ENCODE measurements at places on chromosomes 16 and 17.

DNA sequence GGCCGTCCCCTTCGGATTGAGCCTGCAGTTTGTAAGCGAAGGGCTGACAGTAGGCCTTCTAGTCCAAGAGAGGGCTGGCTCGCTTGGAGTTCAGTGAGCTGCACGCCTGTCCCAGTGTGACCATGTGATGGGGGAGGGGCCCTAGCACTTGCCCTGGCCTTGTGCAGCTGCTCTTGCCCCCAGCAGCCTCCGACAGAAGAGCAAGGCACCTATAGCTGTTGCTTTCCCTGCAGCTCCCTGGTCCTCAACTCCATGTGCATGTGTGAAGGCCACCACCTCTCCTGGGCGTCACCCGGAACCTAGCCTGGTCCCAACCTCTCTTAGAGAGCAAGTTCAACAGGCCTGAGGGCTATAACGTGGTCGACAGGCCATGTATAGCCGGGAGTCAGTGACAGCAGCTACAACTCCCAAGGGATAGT lies 5.6 kb downstream of the SPHK1 start:
- H3K4me3 ChIP-seq = no peak overlapping the region
- H3K27me3 ChIP-seq = no peaks in the 10 kb centered on the region
- peaks cover 8% of the 10 kb centered on the region for H3K4me1 ChIP-seq

DNA sequence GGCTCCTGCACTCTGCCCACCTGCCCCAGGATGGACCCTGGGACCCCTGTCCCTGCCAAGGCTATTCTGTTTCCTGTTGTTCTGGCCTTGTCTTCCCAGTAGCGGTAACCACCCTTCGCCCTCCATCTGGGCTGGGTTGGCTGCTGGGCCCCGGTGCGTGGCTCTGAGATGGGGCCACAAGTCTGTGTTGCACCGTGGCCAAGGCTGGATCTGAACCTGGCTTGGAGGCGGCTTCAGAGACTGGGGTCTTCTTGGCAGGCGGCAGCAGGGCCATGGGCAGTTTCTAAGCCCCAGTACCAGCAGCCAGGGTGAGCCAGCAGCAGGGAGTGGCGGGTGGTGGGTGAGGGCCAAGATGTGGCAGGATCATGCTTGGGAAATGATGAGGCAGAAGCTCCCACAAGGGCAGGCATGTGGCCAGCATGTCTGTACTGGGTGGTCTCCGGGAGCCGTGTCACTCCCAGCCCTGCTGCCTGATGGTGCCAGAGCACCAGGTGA lies 12.6 kb downstream of the MAP2K3 start:
- no peak overlapping the region for H3K4me3 ChIP-seq
- no peaks in the 10 kb centered on the region for H3K36me3 ChIP-seq
- no peak for DNase-seq

GRCh38 chr16:79169239-79169638 lies 431.3 kb downstream of the MAF start:
- H3K4me3 ChIP-seq = no peak overlapping the region
- H3K36me3 ChIP-seq = no peaks in the 10 kb centered on the region
- H3K27ac ChIP-seq = no peak overlapping the region
- no peak for DNase-seq
- no peaks in the 10 kb centered on the region for H3K4me1 ChIP-seq
- no peaks in the 10 kb centered on the region for H3K27me3 ChIP-seq

DNA sequence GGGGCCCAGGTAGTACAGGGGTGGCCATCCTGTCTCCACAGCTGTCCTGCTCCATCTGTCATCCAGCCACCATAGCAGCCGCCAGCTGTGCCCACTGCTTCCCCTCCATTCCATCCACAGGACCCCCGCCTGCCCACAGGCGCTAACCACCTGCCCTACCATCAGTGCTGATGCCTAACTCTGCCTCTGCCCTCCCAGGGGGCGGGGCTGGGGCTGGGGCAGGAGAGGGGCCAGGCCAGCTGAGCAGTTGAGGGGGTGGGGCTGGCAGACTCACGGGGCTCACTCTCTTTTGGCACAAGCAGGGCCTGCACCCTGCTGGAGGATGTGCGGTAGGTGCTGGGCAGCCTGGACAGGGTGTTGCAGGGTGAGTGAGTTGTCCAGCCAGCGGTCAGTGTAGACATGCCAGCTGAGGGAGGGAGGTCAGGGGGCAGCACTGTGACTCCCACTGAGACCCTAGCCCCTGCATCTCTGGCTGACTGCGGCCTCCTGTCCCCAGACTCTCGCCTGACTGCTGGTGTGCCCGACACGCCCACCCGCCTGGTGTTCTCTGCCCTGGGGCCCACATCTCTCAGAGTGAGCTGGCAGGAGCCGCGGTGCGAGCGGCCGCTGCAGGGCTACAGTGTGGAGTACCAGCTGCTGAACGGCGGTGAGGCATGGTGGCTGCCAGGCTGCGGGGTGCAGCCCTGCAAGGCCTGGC lies 9.6 kb downstream of the GALK1 start:
- no peaks in the 10 kb centered on the region for H3K27me3 ChIP-seq
- no peak overlapping the region for H3K27ac ChIP-seq
- DNase-seq = no peak
- no peak overlapping the region for H3K4me3 ChIP-seq
- peaks cover 3% of the 10 kb centered on the region for H3K4me1 ChIP-seq

GRCh38 chr17:7156342-7156940 lies 22.7 kb downstream of the ASGR1 start:
- no peaks in the 10 kb centered on the region for H3K4me1 ChIP-seq
- no peaks in the 10 kb centered on the region for H3K36me3 ChIP-seq
- H3K27ac ChIP-seq = no peak overlapping the region
- no peaks in the 10 kb centered on the region for H3K27me3 ChIP-seq
- DNase-seq = no peak
- H3K4me3 ChIP-seq = no peak overlapping the region

DNA sequence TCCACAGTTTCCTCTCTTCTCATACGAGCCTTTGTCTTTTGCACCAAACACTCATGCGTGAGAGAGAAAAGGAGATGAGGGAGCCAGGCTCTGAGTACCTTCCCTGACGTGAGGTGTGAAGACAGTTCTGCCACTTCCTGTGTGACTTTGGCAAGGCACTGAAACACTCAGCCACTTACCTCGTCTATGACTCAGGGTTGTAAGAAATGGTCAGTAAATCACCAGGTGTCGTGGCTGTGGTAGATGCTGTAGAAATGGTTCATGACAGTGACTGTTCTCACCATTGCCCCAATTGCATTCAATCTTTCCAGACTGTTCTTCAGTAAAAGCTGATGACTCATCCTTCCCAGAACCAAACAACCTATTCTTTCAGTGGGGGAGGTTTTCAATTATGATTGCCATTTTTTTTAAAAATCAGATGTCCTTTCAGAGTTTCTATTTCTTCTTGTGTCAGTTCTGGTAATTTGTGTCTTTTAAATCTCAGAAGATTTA lies 49.2 kb upstream of the CBFA2T3 start:
- no peaks in the 10 kb centered on the region for H3K4me1 ChIP-seq
- no peak overlapping the region for H3K4me3 ChIP-seq
- DNase-seq = no peak
- no peak overlapping the region for H3K27ac ChIP-seq
- H3K36me3 ChIP-seq = no peaks in the 10 kb centered on the region

- H3K4me3 ChIP-seq = no peak overlapping the region
- H3K27ac ChIP-seq = peak overlapping the region; percentile 33
- peak; percentile 62 for DNase-seq
- no peaks in the 10 kb centered on the region for H3K27me3 ChIP-seq
- H3K4me1 ChIP-seq = peaks cover 7% of the 10 kb centered on the region
Measured at GRCh38 chr17:50289991-50290702, 15.9 kb downstream of the TMEM92 start.
